ENCODE measurements at places on chromosomes 3 and 15.

- no peak for DNase-seq
Observed at GRCh38 chr3:194418671-194419070, 19.6 kb upstream of the GP5 start.

DNA sequence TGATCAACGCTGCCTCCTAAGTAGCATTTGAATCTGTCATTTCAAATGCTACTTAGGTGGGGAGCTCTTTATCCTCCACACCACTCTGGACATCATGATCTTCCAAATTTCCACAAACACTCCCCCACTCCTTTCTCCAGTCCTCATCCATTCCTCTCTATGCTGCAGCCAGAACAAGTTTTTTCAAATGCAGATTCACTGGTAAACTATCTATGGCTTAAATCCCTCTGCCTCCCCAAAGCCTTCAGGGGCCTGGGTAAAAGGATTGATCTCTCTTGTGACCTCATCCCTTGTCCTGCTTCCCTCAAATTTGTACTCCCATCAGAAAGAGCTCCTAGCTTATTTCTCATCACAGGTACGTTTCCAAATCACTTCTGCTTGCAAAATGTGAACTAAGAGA lies 1.3 kb upstream of the AEN start:
- no peak for DNase-seq

- no peak for DNase-seq
Observed at GRCh38 chr3:197216169-197216860, 82.1 kb downstream of the DLG1 start.

DNA sequence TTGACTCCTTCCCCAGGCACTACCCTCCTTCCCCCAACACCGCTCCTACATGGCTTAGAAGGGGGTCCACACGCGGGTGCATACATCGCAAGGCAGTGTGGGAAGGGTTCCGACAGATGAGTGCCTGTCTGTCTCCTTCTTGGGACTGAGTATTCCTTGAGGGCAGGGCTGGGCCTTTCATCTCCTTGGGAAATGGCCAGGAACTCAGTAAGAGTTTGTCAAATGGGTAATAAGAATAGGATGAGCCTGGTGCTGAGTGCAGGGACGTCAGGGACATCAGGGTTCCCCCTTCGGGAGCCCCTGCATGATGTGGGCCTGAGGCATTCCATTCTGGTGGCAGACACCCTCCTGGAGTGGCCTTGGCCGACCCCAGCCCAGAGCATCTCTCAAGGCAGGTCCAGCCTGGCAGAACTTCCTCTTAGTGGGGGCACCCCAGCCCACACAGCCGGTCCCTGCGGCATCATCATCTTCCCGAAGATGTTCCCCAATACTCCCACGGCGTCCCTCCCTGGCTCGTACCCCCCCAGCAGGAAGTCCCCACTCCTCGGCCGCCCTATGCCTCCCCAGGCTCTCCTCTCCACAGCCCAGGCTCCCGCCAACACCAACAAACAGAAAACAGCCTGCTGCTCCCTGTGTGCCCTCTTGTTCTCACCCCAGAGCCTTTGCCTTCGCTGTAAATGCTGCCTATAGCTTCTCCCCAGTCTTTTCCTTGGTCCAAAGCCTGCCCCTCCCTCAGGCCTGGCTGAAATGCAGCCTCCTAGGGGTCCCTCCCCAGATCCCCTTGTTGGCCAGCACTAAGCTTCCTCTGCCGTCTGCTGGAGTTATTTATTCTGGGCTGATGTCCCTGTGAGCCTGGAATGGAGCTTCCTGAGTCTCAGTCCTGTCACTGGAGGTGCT lies 67.5 kb upstream of the LCTL start:
- no peak for DNase-seq

DNA sequence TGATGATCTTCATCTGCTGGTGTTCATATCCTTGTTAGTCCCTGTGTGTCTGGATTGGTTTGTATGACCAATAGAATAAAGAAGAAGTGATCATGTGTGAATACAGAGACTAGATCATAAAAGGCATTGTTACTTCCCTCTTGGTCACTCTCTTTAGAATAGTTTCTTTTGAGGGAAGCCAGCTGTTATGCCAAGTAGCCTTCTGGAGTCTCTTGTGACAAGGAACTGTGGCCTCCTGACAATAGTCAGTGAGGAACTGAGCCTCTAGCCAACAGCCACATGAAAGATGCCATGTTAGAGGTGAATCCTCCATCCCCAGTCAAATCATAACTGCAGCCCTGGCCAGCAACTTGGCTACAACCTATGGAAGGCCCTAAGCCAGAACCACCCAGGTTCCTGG lies 63.0 kb upstream of the SMAD3 start:
- DNase-seq = no peak

DNA sequence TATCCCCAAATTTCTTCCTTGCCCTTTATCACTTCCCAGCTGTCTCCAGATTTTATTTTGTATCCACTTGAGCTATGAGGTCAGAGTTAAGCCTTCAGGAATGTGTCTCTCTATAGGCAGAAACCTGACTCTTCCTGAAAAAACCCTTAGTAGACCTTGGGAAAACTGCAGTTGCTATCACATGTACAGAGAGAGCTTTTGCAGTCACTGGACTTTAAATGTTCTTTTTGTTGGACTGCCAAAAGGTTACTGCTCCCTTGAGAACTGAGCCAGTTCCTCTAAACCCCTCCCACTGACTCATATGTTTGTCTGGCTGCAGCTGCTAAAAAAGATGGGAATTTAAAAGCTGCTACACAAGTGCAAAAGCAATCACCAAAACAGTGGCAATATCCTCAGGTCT lies 169.1 kb upstream of the CCDC54 start:
- no peak for DNase-seq

Data from activated CD4-positive, alpha-beta T cell treated with anti-CD3 and anti-CD28 coated beads for 4 hours (primary cell).